ENCODE measurements at places on chromosomes 5 and 9.

GRCh38 chr5:140240987-140241706 lies 61.8 kb downstream of the PFDN1 start:
- peak; percentile 44 for DNase-seq

DNA sequence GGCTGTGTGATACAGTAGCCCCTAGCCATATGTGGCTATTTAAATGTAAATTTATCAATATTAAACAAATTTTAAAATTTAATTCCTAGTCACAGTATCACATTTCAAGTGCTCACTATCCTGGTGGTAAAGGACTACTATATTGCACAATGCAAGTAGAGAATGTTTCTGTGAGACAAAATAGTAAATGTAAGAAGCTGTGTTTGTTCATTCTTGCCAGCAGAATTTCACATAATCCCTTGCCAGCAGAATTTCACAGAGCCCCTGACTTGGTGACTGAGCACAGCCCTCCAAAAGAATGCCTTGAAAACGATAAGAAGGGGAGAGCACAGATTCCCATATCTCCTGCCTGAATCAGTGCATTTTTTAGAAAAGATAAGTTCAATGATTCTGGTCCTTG lies 75.9 kb upstream of the SELENOP start:
- no peak for DNase-seq

- DNase-seq, result no peak
These were observed 12.3 kb downstream of the GAPT start for GRCh38 chr5:58503390-58504046.

GRCh38 chr5:151413800-151414199 lies 33.6 kb upstream of the SLC36A1 start:
- no peak for DNase-seq

GRCh38 chr5:107241841-107242240 lies 428.9 kb downstream of the EFNA5 start:
- no peak for DNase-seq

DNA sequence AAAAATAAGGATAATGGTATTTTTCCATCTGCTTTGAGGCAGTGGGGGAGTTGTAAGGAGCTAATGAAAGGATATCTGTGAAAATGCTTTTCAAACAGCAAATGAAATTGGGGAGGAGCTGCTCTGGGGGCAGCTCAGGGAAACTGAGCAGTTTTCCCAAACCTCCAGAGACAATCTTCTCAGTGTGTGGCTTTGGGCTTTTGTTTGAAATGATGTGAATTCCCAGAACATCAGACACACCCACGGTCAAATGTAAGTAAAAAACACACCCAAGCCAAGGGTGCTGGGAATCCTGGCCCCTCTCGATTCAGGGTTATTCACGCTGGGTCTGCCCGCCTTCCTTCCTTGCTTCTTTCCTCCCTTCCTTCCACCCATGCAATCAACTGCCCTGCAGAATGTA lies 512.6 kb downstream of the BNC2 start:
- DNase-seq, result no peak

GRCh38 chr9:88387552-88388202 lies 567 bp upstream of the SPIN1 start:
- peak; percentile 19 for DNase-seq

- no peak for DNase-seq
These were observed 269.8 kb upstream of the CDH9 start for GRCh38 chr5:27308153-27308552.

DNA sequence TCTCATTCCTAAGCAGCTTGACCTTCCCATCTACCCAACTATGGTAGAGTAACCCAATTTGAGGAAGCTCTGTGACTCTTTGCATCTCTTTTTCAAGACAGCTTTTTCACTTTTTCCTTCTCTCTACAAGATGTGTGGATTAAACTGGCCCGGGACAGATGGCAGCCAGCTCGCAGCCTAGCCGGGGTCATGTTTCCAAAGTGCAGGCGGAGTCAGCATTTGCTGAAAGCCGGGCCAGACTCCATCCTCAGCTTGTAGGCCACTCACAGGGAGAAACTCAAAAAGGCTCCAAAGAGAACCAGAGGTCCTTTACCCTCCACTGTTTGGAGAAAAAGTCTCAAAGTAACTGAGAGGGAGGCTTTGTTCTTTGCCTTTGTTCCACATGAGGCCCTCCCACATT lies 286.8 kb upstream of the PANK3 start:
- no peak for DNase-seq

DNA sequence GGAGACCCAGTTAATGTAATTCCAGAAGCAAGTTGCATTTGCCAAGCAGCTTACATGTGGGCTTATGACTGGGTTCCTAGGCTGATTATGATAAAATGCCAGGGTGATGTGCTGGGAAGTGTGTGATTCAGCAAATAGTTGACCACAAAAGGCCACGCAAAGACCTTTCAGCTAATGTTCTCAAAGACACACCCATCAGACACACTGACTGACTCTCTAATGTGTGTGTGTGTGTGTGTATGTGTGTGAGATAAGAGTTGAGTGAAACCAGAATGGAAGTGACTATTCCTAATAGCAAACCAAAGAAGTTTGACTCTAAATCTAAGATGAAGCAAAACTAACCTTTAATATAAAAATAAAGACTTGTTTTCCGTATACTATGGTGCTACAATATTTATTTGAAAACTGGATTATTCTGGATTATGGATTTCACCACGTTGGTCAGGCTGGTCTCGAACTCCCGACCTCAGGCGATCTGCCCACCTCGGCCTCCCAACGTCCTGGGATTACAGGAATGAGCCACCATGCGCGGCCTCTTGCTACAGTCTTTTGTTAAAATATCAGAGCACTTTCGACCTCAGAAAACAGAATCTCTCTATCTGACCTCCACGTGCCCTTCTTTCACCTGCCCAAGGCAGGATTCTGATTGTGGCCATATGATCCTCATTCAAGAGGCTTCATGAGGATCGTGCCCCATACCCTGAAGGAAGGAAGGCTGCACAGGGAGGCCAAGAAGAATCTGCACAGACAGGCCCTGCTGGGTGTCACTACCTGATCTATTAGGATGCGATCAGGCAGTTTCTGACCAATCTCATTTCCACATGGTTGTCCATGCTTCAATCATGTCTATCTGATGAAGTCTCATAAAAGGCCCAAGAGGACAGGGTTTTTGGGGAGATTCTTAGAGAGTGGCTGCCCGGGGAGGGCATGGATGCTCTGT lies 75.6 kb downstream of the USP20 start:
- peak; percentile 96 for DNase-seq

- no peak for DNase-seq
These were observed 54.7 kb downstream of the GAS1 start for GRCh38 chr9:86892576-86892975.

DNA sequence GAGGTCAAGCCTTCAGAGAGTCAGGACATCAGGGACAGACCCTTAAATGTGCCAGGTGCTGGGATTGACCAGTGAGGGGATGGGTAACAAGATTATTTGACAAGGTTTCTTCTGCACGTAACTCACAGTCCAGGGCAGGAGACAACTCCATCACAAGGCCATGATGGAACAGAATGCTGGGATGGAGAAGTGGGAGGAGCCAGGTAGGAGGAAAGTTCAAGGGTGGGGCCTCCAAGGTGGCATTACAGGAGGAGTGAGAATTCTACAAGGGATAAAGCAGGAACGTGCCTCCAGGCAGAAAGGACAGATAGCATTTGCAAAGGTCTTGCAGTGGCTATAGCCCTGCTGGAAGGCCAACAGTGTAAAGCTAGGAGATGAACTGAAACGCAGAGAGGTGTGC lies 102.2 kb downstream of the FGF18 start:
- DNase-seq, result no peak

- DNase-seq, result no peak
These were observed 130.6 kb downstream of the TENT4A start for GRCh38 chr5:6843821-6844220.

DNA sequence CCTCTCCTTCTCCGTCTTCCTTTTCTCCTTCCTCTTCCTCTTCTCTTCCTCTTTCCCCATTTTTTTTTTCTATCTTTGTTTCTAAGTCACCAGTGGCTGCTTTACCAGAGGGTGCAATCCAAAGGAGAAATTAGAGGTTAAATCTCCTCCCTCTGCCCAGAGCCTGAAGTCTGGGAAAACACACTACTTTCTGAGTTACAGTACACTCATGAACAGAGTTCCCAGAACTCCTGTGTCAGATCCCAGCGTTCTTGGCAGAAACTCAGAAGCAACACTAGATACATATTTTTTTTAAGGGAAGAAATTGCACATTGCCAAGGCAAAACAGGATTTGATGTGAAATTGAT lies 189.0 kb downstream of the SNCAIP start:
- no peak for DNase-seq

GRCh38 chr5:120320626-120321025 lies 143.5 kb upstream of the PRR16 start:
- DNase-seq, result no peak

DNA sequence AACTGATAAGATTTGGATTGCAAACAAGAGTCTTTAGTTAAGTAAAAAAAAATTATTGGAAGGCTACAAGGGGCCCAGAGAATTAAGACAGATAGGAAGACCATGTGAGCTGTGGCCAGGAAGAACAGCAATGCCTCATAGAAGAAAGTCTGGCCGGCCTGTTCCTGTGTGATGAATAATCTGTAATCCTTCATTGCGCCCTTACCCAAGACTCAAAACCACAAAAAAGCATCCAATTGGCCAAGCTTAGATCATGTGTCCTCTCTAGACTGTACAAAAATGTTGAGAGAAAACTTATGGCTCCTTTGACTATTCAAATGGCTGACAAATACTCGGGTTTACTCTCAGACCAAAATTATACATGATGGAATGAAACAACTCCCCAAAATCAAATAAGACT lies 1383.5 kb downstream of the PTPRD start:
- DNase-seq, result no peak

GRCh38 chr5:154940375-154940771 lies 500 bp upstream of the MRPL22 start:
- DNase-seq, result no peak

- no peak for DNase-seq
These were observed 6.1 kb upstream of the CFAP157 start for GRCh38 chr9:127700594-127701255.

GRCh38 chr5:75526070-75526469 lies 14.4 kb downstream of the POLK start:
- no peak for DNase-seq

- DNase-seq, result no peak
These were observed 46.0 kb downstream of the AHRR start for GRCh38 chr5:367358-368130.

DNA sequence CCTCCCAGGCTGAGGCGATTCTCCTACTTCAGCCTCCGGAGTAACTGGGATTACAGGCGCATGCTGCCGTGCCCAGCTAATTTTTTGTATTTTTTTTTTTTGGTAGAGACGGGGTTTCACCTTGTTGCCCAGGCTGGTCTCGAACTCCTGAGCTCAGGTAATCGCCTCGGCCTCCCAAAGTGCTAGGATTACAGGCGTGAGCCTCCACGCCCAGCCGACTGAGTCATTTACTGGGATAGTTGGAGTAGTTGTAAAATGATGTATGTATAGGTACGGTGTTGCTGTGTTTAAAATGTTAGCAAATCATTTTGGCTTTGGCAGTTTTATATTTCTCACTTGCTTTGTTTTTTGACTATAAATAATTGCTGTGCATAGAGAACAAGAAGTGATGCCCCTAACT lies 209.4 kb downstream of the ADAMTSL1 start:
- no peak for DNase-seq

- no peak for DNase-seq
These were observed 26.6 kb upstream of the LRRTM2 start for GRCh38 chr5:138901716-138902115.

- DNase-seq, result no peak
These were observed 3.0 kb upstream of the CCNG1 start for GRCh38 chr5:163434401-163434866.

GRCh38 chr9:15642369-15642962 lies 89.6 kb downstream of the CCDC171 start:
- DNase-seq, result peak; percentile 16

GRCh38 chr9:69580582-69581214 lies 91.5 kb downstream of the APBA1 start:
- DNase-seq, result no peak

- no peak for DNase-seq
These were observed 585.0 kb downstream of the KIF4B start for GRCh38 chr5:155598552-155598951.

- no peak for DNase-seq
These were observed 48.5 kb downstream of the SLC22A5 start for GRCh38 chr5:132417889-132418485.

- DNase-seq, result peak; percentile 36
These were observed 18.0 kb downstream of the MTRR start for GRCh38 chr5:7886849-7887475.

- DNase-seq, result peak; percentile 78
These were observed 136.1 kb upstream of the CLINT1 start for GRCh38 chr5:157994906-157995519.

- DNase-seq, result no peak
These were observed 179.0 kb downstream of the FANCC start for GRCh38 chr9:95138474-95138873.

GRCh38 chr5:170785416-170785815 lies 1.9 kb downstream of the GABRP start:
- no peak for DNase-seq

DNA sequence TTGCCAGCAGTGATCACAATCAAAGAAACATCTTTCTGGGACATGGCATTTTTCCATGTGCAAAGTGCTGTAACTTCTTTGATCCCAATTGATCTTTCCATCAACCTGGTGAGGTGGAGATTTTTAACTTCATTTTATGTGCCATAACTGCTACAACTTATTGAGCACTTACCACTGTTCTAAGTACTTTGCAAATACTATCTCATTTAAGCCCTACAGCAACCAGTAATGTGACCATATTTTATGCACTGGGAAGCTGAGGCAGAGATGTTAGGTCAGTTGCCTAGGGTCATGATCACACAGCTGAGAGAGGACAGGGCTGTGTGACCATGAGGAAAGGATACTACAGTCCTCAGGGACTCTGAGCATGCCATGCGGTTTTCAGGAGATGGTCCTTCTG lies 17.9 kb upstream of the STRBP start:
- DNase-seq, result no peak

DNA sequence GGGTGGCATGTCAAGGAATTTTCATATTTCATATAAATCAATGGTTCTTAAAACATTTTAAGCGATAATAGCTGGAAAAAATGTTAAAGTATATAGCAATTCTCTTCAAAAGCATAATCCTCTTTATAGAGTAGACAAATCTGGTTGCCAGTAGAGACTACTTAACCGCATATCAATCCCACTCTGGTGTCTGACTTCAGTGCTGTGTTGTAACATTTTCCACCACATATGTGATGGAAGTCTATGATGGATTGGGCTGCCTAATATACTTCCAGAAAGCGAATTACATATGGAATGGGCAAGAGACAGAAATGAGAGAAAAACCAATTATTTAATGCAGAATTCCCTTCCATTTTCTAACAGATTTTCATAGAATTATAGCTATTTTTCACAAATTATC lies 54.3 kb downstream of the FBN2 start:
- no peak for DNase-seq

GRCh38 chr5:39616131-39616530 lies 191.4 kb upstream of the DAB2 start:
- DNase-seq, result no peak

GRCh38 chr5:73296772-73297171 lies 123.8 kb downstream of the TMEM174 start:
- DNase-seq, result no peak

GRCh38 chr5:77851176-77852067 lies 75.3 kb upstream of the TBCA start:
- DNase-seq, result no peak

Measured in NCI-H460 (cell line).